ENCODE measurements at places on chromosomes 13 and 19.
A peak's percentile ranks its signal among the peaks of the same experiment; 100 is the strongest.

DNA sequence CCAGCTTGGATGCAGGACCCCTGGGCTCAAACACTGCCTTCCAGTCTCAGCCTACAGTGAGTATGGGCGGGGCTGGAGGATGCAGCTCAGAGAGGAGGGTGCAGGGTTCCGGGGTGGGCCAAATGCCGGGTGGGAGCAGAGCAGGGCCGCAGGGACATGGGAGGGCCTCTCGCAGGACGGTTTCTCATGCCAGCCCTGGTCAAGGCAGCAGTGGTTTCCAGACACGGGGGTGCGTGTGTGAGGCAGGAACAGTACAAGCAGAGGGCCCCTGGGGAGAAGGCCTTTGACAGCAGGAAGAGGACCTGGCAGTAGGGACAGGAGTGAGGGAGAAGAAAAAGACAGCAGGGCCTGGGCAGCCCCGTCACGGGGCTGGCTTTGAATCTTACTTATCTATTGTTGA lies 34.1 kb downstream of the CRTC1 start:
- no peak for DNase-seq

DNA sequence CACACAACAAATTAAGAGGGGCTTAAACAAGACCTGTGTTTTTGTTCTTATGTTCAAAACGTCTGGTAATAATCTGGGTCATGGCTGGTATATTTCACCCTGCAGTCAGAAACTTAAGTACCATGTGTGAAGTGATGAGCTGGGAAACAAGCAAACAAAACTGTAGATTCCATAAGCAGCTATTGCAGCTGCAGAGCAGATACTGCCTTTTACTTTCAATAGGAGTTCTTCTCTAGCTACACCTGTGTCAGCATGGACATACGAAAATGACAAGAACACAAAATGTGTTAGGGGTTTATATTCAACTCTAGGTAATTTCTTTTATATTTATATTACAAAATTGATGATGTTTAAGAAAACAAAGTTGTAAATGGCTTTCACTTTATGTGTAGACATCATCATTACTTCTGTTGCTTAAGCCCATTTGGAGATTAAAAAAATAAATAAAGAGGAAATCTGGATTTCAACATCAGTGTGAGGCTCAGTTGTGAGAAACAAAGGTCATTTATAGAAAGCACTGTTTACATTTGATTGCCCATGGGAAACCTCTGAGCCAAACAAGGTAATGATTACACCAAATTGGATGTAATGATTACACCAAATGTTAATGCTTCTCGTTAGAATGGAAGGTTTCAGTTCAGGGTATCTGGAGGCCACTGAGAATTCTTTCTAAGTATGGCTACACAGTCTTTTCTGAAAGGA lies 451.0 kb upstream of the SLC10A2 start:
- DNase-seq: no peak

- no peak for DNase-seq
Measured at GRCh38 chr19:46391296-46392251, 21.8 kb downstream of the CCDC8 start.

GRCh38 chr13:107421028-107421427 lies 794.3 kb downstream of the LIG4 start:
- no peak for DNase-seq

DNA sequence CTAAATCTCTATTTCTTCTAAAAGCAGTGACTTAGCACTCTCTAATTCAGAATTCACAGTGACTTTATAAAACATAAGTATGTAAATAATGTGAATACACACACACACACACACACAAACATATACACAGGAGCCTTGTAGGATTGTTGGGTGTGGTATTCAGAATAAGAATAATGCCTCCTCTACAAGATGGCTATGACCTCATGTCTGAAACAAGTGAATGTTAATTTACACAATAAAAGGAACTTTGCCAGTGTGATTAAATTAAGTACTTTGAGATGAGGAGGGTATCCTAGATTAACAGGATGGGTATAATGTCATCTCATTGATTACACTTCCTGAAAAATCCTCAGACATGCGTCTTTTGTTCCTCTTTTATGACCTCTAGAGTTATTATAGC lies 234.6 kb downstream of the SLITRK6 start:
- no peak for DNase-seq

- DNase-seq: no peak
Measured at GRCh38 chr19:40604171-40604646, 3.0 kb downstream of the LTBP4 start.

DNA sequence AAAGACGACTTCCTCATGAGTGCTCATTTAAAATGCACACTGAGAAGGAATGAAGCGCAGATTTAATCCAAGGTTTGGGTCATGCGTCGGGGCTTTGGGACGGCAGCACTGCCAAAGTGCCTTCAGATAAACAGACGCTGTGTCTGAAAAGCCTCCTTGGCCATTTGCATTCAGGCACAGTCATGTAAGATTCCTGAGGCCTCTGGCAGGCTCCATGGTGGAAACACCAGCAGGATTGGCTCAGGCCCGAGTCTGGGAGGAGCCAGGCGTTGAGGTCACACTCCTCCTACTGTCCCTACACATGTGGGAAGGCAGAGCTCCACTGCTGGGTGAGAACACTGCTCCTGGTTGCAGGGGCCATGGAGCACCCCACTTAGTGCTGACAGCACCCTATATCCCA lies 113.3 kb upstream of the KL start:
- no peak for DNase-seq

GRCh38 chr19:45682908-45683307 lies 8.8 kb downstream of the SNRPD2 start:
- DNase-seq: no peak

DNA sequence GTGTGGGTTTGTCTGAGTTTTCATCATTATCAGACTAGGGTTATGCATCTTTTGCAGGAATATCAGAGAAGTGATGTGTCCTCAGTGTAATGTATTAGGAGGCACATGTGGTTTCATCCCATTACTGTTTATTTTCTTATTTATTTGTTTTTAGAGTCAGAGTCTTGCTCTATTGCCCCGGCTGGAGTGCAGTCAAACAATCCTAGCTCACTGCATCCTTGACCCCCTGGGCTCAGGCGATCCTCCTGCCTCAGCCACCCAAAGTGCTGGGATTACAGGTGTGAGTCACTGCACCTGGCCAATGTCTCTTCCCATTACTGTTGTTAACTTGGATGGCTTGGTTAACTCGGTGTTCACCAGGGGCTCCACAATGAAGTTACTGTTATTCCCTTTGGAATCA lies 67.4 kb downstream of the MAP4K1 start:
- no peak for DNase-seq

- no peak for DNase-seq
Measured at GRCh38 chr13:33218020-33218419, 67.5 kb downstream of the STARD13 start.

DNA sequence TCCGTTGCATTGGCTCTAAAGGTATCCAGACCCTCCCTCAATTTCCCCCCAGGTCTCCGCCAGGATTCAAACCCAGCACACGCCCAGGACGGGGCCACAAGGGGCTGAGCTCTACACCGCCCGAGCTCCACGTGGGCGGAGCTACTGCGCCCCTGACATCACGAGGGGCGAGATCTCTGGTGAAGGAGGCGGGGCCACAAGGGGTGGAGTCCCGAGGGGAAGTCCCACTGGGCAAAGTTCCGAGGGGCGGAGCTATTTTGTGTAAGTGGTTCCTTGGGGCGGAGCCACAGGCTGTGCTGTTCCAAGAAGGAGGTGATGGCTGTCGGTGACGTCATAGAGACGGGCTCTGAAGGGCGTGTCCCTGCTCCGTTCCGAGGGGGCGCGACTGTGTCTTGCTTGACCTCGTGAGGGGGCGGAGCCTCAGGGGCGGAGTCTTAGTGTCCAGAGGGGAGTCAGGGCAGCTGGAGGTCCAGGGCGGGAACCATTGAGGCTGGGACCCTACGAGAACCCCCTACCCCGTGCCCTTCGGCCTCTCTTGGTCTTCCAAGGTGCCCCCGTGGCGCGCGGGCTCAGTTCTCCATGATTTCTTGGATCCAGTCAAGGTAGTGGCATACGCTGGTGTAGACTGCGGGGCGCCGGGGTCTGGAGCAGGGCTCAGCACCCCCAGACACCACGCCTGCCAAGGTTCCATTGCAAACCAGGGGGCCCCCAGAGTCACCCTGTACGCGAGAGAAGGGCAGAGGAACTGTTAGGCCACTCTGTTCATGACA lies 1.3 kb upstream of the KLK8 start:
- DNase-seq: no peak

GRCh38 chr13:35629026-35629425 lies 152.5 kb upstream of the MAB21L1 start:
- no peak for DNase-seq

- DNase-seq: no peak
Measured at GRCh38 chr13:111868716-111869115, 198.2 kb upstream of the SOX1 start.

DNA sequence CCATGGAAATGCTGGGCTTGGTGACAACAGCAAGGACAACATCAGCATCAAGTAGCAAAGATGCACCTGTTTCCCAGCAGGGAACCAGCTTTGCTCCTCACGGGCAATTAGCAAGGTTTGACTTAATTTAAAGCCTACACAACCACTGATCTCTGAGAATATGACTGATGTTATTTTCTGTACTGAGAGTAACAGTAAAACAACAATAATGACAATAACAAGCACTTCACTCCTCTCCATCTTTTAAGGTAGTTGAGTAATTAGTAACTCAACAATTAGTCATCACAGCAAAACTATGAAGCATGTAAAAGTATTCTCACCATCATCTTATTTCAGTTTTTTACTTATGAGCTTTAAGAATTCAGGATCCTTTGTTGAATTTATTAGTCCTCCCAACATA lies 37.3 kb downstream of the ENOX1 start:
- no peak for DNase-seq

DNA sequence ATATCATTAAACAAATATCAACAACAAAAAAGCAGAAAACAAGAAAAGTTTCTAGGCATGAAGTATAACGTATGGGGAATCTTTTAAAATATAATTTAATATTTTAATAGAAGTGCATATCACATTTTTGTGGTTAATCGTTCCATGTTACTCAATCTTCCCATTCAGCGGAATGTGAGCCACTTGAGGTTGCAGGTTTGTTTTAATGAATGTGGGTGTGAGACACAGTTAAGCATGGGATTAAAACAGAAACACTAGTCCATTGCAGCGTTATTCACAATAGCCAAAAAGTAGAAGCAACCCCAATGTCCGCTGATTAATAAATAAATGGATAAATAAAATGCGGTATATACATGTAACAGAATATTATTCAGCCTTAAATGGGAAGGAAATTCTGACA lies 146.0 kb downstream of the NDFIP2 start:
- no peak for DNase-seq

- DNase-seq: no peak
Measured at GRCh38 chr19:10637894-10638293, 12.5 kb downstream of the SLC44A2 start.

DNA sequence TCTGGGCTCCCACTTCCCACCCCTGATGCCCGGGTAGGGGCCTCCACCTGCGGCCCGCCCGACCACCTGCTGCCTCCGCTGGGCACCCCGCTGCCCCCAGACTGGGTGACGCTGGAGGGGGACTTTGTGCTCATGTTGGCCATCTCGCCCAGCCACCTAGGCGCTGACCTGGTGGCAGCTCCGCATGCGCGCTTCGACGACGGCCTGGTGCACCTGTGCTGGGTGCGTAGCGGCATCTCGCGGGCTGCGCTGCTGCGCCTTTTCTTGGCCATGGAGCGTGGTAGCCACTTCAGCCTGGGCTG lies 7.9 kb downstream of the DBP start:
- no peak for DNase-seq

DNA sequence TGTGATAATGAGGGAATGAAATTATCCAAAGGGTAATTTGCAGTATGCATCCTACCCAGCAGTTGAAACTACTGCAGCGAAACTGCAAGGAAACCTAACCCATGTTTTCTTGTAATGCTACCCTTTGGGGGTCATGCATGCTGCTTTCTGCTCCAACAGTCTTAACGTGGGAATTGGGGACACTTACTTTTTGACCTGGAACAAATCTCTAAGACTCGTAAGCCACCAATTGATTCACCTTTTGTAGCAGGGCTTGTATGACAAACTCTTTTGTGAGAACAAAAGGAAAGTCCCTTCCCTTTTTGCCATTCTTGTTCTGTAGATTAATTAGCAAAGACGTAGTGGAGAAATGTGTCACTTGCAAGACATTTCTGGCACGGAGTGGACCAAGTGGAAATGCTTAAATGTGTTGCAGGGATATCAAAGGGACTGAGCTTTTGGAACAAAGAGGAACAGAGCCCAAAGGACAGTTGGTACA lies 27.4 kb downstream of the LRCH1 start:
- no peak for DNase-seq

DNA sequence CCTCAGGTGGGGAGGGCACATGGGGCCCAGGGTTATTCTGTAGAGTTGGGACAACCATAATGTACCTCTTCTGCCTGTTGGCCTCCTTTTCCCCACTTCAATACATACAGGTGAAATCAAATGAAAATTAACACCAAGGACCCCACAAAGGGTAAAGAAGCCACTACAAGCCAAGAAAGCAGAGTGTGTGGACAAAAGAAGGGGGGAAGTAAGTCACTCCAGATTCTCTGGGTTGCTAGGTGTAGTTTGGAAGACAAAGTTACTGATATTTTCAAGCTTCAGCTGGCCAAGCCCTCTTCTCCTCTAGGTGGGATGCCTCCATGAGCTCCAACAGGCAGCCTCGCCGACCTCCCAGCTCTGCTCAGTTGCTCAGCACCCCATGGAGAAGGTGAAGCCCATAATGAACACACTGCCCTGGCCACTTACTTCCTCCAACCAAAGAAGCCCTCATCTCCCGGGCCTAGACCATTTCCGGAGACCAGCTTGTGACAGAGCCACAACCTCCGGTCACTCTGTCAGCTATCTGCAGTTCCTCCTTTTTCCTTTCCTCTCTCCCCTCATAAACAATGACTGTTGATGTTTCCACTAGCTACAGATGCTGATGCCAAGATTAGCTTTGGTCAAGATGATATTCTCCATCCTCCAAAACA lies 66.8 kb upstream of the MED4 start:
- peak; percentile 93 for DNase-seq

DNA sequence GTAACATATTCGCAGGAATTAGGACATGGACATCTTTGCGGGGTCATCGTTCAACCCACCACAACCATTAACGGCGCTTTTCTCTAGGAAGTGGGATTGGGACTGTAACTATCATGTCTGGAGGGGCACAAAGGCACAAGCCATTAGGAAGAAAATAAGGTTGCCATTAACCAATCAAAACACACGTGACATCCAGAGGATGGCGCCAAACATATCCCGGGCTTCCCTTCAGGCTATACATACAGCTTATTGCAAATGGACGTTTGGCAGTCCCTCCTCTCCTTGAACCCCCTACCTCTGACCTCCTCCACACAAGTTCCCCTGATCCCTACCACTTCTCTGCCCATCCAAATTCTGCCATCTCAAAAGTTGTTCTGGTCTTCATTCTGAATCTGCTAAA lies 26.6 kb upstream of the GSX1 start:
- no peak for DNase-seq
